H4 (cell line): ENCODE measurements at places on chromosomes 7 and 10. TPM values are rescaled to one million over a fixed set of nuclear protein-coding genes. Genes with fewer than 3 reads are reported as not detected.

The CUZD1 gene
- 0.37 and 0.99 TPM in 2 replicates for total RNA-seq

The C7orf57 gene
- 0.06 and 0.08 TPM in 2 replicates for total RNA-seq

The LRWD1 gene
- 30.6 and 42.1 TPM in 2 replicates for total RNA-seq

The NCF1 gene
- not detected in 2 replicates for total RNA-seq

The GPER1 gene
- total RNA-seq, result 0.97 and 1.5 TPM in 2 replicates

The MDFIC gene
- total RNA-seq, result 16.5 and 20.7 TPM in 2 replicates

The CD36 gene
- total RNA-seq, result 1.2 and 5.2 TPM in 2 replicates

The SFXN3 gene
- 35.7 and 35.8 TPM in 2 replicates for total RNA-seq

The TEX36 gene
- not detected in 2 replicates for total RNA-seq

The SLC26A5 gene
- not detected in 2 replicates for total RNA-seq

The SPDYE6 gene
- total RNA-seq, result not detected in 2 replicates

The SMARCD3 gene
- 35.5 and 35.9 TPM in 2 replicates for total RNA-seq

The NAMPT gene
- 153 and 193 TPM in 2 replicates for total RNA-seq

The RADIL gene
- total RNA-seq, result 1.3 and 1.4 TPM in 2 replicates

The PIK3CG gene
- not detected in 2 replicates for total RNA-seq

The GPR22 gene
- total RNA-seq, result not detected in 2 replicates

The HABP2 gene
- not detected in 2 replicates for total RNA-seq

The ANKRD7 gene
- total RNA-seq, result 1.4 and 2.0 TPM in 2 replicates

The C10orf67 gene
- not detected in 2 replicates for total RNA-seq
